ENCODE measurements at places on chromosomes 12 and 14.

GRCh38 chr12:51070004-51070403 is 13.4 kb downstream of the CSRNP2 start:
- no peak for DNase-seq

DNA sequence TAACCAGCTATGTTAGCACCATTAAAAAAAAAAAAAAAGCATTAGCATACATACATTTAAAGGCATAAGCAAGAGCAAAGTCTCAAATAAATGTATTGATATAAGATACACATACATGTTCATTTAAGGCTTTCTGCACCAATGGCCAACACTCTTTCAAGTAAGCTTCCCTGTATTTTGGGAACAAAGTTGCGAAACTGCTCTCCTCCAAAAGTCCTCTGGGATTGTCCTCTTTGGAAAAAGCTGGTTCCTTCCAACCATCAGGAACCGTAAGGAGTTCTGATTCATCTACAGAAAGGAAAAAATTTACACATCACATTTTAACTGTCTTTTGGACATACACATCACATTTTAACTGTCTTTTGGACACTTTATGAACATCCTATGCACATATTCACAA is 3.2 kb downstream of the KRR1 start:
- no peak for DNase-seq

DNA sequence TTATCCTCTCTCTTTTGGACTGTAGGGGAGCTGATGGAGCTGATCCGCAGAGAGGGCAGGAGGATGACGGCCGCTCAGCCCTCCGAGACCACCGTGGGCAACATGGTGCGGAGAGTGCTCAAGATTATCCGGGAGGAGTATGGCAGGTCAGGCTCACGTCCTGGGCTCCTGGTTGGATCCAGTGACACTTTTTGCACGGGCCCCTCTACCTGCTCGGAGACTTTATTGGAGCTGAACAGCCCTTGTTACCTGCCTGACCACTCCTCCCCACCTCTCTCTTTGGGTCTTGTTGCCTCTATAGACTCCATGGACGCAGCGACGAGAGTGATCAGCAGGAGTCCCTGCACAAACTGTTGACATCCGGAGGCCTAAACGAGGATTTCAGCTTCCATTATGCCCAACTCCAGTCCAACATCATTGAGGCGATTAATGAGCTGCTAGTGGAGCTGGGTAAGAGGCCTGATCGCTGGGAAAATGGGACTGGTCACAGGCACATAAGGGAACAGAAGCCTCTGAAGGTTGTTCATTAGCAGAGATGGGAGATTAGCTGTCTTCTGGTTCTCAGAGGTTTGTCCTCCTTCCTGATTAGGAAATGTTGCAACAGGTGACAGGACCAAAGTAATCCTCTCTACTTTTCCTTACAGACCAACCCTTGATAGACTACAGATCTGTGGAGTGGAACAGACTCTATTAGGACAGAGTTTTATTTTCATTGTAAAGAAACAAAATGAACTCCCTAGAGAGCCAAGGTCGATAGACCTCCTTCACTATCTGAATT is 718 bp downstream of the EIF2B2 start:
- DNase-seq, result no peak

- DNase-seq, result no peak
These were observed 193.6 kb upstream of the NUDT4 start for GRCh38 chr12:93183940-93184671.

DNA sequence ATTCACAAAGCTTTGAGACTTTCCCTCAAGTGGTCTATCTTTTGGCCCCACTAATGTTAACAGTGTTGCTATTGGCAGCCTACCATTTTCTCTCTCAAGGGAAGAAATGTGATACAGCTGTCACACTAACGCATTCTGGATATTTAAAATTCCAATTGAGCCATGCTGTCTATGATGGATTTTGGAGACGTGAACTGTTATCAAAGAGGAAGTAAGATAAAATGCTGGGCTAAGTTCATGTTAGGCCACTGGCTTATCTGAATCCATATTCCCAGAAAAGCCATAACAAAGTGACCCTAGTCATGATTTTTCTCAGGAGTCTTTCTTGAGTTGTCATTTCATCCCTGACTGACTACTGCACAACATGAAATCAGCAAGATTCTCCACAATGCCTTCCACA is 200.2 kb downstream of the PHLDA1 start:
- no peak for DNase-seq

DNA sequence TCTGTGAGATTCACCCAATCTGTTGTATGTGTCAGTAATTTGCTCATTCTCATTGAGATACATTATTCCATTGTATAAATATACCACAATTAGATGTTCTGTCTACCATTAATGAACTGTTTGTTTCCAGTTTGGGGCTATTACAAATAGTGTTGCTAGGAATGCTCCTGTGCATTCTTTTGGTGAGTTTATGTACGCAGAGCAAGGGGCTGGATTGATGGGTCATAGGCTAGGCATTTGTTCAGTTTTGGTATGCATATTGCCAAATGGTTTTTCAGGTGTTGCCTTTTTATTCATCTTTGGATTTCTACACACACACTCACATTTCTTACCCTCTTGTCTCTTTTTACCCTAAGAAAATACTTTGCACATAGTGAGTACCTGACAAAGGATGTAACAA is 93.4 kb downstream of the GPATCH2L start:
- no peak for DNase-seq

DNA sequence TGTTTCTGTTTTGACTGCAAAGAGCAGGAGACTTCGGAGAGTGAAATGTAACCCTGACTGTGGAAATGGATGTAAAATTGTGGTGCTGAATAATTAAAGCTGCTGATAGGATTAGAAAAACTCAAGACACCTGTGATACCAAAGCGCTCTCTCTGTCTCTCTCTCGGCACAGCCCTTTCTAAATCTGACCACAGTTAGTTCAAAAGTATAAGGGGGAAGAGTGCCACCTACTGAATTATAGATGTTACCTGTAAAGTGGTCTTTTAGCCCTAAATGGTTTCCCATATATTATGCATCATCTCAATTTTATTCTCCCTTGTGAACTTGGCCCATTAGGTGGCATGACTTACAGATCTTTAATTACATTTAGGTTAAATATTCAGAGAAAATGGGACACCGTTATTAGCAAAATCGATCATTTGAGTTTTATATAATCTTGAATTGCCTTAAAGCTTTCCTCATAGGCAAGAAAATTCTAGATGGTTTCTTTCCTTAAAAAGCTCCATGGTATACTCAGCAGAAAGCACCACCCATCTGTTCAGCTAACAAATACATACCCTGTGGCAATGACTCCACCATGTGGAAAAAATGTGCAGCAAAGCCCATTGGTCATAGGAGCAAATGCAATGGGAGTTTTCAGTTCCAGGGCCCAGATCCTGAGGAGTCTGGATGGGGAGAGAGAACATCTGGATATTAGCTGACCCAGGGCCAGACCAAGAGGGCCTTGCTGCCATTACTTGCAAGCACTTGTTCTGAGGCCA is 18.1 kb downstream of the RFC5 start:
- DNase-seq, result peak; percentile 30

- DNase-seq, result no peak
These were observed 11.9 kb downstream of the TMTC3 start for GRCh38 chr12:88153959-88154358.

All from CD4-positive, alpha-beta T cell (primary cell).